ENCODE measurements at places on chromosomes 3 and 15.

GRCh38 chr3:52333869-52334557, 17.9 kb downstream of the DNAH1 start:
- no peak for DNase-seq

DNA sequence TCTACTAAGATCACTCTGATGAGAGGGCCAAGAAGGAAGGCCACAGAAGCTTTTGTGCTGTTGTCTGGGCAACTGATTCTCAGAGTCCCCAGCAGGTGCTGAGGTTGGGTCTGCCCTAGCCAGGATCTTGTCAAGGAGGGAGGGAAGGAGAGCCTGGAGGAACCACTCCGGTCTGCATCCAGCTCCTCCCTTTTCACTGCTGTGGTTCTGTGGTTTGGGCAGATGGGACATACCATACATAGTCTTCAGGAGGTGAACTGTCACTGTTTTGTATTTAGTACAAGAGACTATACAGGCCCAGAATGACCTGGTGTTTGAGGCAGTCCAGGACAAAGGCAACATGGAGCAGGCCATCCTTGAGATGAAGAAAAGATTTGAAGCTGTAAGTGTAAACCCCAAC, 21.9 kb downstream of the C3orf62 start:
- no peak for DNase-seq

DNA sequence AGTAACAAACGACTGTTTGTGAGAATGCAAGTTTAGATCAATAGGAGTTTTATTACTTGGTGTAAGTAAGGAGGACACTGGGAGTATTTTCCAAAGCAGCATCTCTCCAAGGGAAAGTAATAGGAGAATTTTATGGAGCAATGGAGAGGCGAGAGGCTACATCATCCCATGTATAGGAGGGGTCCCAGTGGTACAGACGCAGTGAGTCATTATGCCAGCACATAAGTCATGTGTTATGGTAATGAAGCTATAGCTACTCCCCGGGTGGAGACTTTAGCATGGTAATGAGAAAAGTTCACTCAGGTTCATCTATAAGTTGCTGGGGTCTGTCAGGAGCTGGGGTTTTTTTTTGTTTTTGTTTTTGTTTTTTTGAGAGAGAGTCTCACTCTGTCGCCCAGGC, 29.5 kb upstream of the ZNF445 start:
- no peak for DNase-seq

GRCh38 chr3:4820296-4821121, 158.7 kb upstream of the BHLHE40 start:
- DNase-seq: peak; percentile 64

DNA sequence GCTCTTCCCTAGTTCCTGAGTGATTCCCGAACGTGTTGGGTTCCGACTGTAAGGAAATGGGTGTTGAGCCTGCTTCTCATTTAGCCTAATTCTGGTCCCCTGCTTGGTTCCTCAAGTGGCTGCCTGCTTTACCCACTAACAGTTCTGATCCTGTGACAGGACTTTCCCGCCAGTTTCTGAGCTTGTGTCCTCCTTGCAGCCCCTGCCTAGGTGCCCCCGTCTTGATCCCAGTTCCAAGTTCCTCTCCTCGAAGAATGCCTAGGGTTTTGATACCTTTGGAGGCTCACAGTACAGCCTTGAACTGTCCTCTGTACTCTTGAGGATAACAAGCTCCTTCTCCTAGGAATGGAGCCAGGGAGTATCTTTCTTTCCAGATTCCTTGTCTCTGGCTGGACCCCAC, 12.0 kb upstream of the RASGRF1 start:
- DNase-seq: no peak

- DNase-seq: peak; percentile 1
Measured at GRCh38 chr3:52528586-52529375, 4.9 kb downstream of the NT5DC2 start.

DNA sequence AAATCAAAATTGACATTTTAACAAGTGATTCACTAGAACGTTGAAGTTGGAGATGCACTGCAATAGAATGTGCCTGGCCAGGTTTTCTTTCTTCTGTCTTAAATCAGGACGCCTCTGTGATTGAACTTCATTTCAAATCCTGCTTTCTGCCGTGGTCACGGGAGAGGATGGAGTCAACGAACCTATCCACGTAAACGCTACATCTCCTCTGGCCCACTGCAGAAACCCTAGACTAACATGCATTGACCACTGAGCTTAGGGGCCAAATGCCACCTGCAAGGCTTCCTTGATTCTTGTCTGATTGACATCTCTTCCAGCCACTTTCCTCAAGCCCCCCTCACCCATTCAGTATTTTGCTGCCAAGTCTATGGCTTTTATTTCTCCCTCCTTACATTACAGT, 6.3 kb upstream of the MECOM start:
- DNase-seq: no peak

DNA sequence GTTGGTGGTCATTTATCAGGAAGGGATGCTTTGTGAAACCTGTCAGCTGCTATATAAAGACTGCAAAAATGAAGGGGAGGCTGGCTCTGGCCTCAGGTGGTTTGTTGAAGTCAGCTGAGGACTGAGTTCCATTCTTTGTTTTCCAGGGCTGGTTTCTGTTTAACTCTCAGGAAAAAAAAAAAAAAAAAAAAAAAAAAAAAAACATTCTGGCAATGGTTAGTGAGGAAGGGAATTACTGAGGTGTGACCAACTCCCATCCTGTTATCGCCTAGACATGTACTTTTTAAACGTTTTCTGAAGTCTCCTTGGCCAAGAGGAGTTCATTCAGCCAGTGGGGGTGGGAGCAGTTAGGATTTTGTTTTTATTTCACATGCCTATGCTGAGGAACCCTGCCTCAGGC, 316.3 kb downstream of the OXSM start:
- DNase-seq: no peak

GRCh38 chr15:57649138-57649537, 57.4 kb upstream of the POLR2M start:
- DNase-seq: no peak

GRCh38 chr3:116050311-116050915, 394.9 kb downstream of the LSAMP start:
- DNase-seq: no peak

- DNase-seq: no peak
Measured at GRCh38 chr15:57541271-57541670, 50.4 kb upstream of the MYZAP start.

DNA sequence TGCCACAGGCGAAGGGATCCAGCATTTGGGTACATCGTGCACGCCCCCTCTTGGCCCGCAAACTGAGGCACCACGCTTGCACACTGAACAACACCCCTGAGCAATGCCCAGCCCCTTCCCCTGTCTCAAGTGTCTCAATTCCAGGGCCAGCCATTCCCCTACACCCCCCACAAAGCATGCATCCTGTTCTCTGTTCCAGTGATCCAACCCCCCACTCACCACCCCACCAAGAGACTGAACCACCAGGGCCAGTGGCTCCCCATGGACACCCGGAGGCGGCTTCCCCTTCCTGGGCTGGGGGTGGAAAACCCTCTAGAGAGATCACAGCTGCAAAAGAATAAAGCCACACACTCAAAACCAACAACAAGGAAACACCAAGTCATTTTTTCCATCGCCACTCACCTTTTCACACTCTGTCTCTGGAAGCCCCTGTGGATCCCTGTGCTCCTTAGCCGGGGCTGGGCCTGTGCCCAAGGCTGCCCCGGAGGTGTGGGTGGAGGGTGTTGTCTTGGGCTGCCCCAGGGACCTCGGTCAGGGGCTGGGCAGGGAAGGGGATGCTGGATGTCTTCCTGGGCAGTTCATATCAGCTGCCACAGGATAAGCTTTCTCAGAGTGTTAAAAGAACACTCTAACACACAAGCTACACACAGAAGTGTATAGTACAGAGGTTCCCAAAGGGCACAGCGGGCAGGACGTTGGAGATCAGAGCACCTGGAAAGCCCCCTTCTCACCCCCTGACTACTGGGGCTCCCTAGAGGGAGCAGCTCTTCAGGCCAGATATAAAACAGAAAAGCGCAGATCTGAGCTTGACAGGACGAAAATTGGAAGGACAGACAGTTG, 92.5 kb downstream of the CHSY1 start:
- DNase-seq: peak; percentile 71

DNA sequence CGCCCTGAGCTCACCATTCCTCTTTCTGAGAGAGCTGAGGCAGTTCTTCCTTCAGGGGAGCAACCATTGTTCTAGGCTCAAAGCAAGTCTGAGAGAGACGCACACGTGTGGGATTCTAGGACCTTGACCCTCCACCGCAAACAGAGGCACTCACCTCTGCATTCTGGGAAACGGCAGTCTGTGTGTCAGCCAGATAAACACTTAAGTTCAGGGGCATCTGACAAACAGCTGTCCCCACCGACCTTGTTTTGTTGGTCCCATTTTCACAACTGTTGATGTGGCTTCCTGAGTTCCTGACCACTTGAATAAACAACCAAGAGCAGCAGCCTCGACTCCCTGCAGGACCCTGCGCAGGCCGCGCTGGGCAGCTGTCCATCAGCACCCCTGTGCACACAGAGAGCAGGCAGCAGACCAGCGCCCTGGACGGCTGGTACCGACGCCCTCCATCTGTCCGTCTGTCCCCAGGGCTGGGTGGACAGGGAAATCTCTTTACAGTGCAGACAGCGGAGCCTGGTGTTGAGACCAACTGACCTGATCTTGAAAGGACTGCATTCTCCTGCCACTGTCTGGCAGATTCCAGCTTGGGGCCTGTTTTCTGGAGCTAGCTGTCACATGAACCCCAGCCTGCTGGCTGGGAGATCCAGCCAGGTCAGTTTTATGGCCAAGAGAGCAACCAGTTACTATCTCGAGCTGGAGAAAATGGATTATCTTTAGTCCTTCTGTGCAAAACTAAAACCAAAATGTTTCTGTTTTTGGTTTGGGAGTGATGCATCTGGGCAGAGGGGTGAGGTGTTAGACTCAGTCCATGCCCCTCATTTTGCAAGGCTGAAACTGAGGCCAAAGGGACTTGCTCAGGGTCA, 64.2 kb downstream of the FAM43A start:
- DNase-seq: no peak

Data from activated CD4-positive, alpha-beta T cell treated with anti-CD3 and anti-CD28 coated beads for 36 hours (primary cell).